ENCODE measurements at places on chromosomes 7 and 10.

- no peak for DNase-seq
These were observed 29.3 kb downstream of the PLEKHS1 start for GRCh38 chr10:113780681-113781250.

DNA sequence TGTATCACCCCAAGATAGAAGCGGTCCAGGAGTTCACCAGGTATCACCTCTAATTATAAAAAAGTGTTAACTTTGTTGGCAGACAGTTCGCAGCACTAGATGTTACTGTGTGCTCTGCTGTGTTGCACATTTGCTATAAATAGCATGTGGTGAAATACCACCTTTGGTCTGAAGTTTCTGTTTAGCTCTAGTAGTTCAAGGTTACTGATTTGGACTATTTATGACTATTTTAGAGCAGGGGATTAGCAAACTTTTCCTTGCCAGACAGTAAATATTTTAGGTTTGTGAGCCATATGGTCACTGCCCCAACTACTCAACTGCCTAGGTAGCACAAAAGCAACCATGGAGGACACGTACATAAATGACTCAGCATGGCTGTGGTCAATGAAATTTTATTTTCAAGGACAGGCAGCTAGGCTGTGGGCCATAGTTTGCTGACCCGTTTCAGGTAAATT is 16.5 kb downstream of the DENND10 start:
- no peak for DNase-seq

GRCh38 chr7:94417901-94418300 is 23.2 kb downstream of the COL1A2 start:
- DNase-seq: no peak

DNA sequence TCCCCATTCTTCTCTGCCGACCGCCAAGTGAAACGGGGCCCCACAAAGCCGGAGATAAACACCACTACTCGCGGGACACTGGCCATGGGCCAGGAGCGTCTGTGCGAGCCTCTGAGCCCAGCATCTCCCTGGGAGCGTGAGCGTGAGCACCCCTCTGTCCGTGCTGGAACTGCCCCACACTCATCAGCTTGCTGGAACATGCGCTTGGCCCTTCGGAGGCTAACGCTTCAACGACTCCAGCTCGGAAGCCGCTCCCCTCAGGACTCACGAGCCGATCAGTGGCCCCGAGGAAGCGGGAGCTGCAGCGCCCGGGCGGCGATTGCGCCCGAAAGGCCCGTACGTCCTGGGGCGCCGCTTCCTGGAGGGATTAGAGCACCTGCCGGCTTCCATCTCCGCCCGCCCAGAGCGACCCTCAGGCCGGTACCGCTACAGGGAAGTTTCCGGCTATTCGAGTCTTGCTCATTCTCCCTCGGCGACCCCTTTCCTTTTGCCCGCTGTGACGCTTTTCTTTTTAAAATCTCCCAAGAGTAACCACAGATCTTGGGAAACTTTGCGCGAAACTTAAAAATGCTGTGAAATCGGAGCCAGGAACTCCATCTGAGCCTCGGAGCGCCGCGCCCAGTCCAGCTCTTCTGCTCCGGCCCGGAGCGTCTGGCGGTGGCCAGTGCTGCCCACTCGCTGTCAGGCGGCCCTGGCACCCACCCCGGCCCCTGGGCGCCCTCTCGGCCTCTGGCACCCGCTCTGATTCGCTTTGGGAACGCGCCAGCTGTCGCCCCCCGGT is 1.0 kb downstream of the TLL2 start:
- no peak for DNase-seq

DNA sequence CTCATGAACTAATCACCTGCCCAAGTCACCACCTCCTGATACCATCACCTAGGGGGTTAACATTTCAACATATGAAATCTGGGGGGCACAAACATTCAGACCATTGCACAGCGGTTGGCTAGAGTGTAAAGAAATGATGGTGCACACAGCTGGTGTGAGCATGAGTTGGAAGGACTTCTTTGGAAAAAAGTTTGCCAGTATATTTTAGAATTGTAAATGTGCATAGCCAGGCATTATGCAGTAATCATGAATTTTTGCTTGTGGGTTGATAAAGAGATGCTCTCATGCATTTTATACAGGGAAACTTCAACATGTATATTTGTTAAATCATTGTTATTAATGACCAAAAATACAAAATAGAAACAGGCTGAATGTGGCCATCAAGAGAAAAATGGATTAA is 100.0 kb downstream of the VWC2 start:
- no peak for DNase-seq

GRCh38 chr7:3068530-3068929 is 24.9 kb upstream of the CARD11 start:
- DNase-seq: no peak

- no peak for DNase-seq
These were observed 60.7 kb downstream of the ZMIZ1 start for GRCh38 chr10:79129361-79129997.

GRCh38 chr7:67916571-67917436 is 920.2 kb downstream of the TYW1 start:
- DNase-seq: no peak

DNA sequence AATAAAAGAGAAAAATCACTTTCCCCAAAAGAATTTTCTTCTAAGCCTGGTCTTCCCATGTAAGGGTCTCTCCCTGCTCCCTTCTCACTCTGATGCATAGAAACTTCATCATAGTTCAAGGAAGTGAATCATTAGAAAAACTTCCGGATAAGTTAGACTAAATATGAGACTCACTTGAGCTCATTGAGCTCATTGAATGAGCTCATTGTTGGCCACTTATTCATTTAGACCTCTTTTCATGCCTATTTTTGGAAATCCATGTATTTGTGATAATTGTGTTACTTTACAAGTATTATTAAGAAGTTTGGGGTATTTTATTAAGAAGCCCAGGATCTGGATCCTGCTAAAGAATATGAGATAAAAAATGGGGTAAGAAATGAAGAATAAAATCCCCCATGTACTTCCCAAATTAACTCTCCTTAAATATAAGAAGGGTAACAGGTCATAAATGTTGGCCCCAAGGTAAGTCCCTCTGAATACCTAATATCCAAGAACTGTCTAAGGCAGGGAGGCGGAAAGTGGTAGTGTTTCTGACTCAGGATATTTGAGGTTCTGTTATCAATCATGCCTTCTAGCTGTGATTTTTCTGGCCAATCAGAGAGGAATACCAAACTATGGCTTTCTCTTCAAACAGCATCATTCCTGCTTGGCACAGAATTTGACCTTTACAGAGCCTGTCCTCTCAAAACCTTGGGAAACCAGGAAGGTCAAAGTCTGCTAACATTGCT is 236.5 kb upstream of the PTN start:
- DNase-seq: no peak

- DNase-seq: no peak
These were observed 13.9 kb downstream of the ADK start for GRCh38 chr10:74164716-74165529.

- no peak for DNase-seq
These were observed 17.0 kb upstream of the CASD1 start for GRCh38 chr7:94492601-94493000.

DNA sequence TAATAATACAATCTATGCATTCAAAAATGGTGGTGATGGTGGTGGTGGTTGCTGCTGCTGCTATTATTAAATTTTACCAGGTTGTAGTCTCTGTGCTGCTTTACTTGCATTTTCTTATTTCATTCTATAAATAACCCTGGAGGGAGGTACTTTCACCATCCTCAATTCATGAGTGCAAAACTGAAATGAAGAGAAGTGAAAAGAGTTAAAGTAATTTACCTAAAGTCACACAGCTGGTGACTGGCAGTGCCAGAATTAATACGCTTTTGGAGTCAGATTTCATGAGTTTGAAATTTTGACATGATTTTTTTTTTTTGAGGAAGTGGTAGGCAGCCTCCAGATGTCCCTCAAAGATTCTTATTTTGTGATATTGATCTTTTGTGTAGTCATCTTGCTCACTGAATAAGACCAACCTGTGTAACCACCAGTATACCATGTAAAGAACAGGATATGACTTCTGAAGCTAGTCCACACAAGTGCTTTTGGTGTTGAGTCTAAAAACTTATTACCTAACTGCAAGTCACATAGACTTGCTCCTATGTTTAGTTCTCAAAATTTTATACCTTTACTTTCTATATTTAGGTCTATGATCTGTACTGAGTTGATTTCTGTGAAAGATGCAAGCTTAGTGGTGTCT is 218.8 kb downstream of the ZWINT start:
- no peak for DNase-seq

DNA sequence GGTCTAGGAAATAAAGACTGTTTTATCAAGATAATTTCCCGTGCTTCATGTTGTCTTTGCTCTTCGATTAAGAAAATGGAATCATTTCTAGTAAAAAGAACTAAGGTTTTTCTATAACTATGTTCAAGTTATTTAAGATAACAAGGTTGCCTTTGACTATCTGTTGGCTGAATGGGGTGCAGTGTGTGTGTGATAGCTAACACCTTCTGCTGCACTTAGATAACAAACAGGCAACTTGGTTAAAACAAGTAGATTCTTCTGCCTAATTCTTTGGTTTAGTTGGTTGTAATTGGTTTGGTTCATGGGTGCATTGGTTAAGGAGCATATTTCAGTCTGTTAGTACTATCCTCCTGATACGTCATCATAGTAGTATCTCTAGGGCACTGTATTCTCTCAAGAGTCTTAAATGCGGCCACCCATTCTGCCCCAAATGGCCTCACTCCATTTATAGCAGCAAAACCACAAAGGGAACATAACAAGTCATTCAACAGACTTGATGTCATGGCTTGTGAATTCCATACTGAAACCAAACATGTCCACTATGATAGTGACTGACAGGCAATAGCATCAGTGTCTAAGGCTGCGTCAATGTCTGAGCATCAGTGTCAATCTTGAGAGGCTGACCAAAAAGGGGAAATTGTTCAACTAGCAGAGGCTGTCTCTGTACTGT is 55.7 kb downstream of the CCDC3 start:
- no peak for DNase-seq

DNA sequence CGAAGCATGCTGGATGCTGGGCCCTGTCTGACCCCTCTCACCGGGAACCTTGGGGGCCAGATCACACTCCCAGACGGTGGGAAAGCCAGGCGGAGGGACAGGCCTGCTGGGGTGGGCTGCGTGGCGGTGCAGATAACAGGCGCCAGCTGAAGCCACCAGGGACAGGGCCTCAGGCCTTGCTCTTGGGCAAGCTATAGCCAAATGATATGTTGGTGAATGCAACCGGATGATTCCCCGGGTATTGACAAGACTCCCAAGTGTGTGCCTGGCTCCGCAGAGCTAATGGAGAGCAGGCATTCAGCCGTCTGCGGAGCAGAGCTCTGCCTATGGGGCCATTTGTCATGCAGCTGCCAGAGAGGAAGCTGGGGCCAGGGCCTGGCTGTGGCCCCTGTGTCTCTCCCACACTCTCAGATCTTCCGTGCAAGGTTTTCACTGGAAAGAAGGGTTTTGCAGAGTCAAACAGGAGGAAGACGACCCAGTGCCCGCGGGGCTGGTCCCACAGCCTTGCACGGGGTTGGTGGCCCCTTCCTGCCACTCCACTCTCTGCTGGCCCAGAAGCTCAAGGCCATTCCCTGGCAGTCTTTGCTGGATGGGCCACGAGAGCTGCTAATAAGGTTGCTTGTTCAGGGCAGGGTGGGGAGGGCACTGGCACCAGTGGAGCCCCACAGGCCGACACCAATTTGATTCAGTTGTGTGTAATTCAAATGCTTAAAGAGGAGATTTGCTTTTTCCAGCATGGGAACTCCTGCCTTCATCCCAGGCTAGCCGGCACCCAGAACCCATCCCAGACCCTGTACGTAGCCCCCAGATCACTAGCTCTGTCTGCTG is 91.8 kb downstream of the PRKAG2 start:
- no peak for DNase-seq

- DNase-seq: no peak
These were observed 11.5 kb upstream of the RHBDD2 start for GRCh38 chr7:75867390-75867717.

DNA sequence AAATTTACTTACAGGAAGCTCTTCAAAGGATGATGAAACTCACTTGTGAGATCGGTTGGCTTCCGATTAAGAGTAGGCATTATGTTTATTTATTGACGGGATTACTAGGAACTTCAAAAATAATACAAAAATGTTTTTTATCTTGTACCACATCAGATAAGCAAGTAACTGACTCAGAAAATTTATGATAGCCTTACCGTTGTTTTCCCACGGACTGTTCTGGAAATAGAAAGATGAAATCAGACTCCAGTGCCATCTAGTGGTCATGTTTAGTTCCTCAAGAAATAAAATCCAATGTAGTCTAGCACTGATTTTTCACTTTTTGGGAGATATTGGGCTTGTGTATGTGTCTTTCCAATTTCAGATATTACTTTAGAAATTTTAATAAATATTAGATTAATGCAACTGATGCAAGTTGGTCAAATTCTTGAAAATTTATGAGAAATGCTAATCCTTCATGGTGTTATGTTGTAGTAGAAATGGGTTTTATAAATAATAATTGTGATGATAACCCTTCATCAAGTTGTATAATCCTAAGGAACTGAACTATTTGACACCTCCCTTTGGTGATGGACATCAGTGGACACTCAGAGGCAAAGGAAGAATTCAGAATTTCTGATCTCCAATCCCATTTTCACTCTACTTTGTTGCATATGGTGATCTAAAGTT is 168.8 kb downstream of the TMEM26 start:
- no peak for DNase-seq

DNA sequence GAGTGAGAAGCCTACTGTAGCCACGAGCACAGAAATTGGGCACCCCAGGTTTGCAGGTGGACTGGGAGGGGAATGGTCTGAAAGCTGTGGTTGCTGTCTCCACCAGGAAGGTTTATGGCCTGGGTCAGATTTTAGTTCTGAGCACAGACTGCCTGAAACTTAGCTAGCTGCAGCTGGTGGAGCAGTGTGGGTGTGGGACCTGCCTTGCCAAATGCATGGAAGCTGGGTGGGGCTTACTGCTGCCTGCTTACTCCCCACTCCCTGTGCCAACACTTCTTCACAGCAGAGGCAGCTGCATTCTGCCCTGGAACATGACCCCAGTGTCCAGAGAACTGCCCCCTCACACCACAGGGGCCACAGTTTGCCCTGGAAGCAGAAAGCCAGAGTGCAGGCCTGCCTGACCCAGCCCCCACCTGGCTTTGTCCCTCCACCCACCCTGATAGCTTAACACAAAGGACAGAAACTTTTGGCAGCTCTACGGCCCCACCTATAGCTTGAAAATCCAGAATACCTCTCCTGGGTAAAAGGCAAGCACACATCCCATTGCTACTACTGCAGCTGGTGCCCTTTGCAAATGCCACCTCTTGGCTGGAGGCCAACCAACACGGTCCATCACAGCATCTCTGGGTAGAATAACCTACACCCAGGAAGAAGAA is 281.6 kb downstream of the AGMO start:
- no peak for DNase-seq

- DNase-seq: no peak
These were observed 655.1 kb downstream of the INHBA start for GRCh38 chr7:41047789-41048191.
